CD4-positive, alpha-beta T cell treated with Interleukin-17A for 1 hour (primary cell): ENCODE measurements at places on chromosomes 4 and X.

- DNase-seq, result no peak
Observed at GRCh38 chrX:75155447-75155826, 646 bp downstream of the ABCB7 start.

DNA sequence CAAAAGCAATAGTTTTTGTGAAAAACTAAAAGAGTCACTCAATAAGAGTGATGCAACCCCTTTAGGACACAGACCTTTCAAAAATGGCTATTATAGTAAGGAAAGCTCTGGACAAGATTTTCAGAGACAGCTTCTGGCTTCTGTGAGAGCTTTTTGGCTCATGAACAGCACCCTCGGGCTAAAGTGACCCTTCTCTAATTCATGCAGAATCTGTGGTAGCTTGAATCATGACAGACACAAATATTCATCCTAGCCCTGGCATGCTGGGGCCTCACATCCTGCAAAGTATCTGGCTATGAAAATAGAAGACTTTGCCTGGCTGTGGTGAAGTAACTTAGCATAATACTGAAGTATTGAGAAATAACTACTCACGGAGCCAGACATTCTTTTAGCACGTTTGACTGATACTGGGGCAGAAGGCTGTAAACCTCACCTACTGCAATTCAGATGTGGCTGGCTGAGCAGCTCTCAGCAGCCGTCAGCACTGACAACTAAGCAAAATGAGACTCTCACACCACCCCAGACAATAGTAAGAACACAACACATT is 327.3 kb downstream of the MAPK10 start:
- no peak for DNase-seq

- peak; percentile 64 for DNase-seq
Observed at GRCh38 chr4:56505269-56506130, at the start of gene ARL9. ARL9 (plus strand) TSS chr4:56505791; CDS start chr4:56505863, 72 bp downstream.

DNA sequence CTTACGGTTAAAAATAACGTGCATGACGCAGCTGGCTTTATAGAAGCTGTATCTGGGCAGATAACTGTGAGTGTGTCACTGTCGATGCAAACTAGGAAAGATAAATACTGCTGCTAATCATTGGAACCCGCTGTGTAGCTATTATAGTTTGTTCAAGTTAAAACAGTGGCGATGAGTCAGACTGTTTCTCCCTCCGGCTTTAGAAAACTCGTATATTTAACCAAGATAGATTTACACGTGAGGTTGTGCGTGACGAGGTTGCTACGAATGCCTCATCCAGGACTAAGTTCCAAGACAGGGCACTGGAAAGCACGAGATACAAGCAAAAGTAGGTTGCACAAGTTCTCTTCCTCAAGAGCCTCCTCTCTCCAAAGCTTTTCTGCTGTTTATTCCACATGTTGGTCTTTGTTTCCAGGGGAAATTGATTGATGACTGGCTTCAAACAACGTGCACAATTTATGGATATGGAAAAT is 270.7 kb downstream of the FBXW7 start:
- DNase-seq, result no peak

DNA sequence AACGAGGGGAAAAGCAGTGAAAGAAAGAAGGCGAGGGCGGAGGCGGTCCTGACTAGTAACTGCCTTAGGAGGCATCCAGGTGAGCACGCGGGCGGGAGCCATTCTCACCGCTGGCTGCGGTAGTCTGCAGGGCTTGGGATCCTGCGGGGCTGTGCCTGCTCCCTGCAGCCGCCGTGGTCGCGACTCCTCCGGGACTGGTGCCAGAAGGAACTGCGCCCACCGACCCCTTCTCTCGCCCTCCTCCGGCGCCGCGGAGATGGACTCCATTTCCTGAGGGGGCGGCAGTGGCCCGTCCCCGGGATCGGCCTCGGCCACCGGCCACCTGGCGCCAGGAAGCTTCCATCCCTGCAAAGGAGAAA is 543 bp downstream of the NFXL1 start:
- peak; percentile 26 for DNase-seq

- no peak for DNase-seq
Observed at GRCh38 chrX:64192040-64192439, 13.5 kb downstream of the AMER1 start.

GRCh38 chrX:71111141-71111843 is at the start of gene IL2RG:
IL2RG (minus strand) TSS chrX:71111577; CDS start chrX:71111539, 38 bp downstream.
- DNase-seq, result peak; percentile 94

DNA sequence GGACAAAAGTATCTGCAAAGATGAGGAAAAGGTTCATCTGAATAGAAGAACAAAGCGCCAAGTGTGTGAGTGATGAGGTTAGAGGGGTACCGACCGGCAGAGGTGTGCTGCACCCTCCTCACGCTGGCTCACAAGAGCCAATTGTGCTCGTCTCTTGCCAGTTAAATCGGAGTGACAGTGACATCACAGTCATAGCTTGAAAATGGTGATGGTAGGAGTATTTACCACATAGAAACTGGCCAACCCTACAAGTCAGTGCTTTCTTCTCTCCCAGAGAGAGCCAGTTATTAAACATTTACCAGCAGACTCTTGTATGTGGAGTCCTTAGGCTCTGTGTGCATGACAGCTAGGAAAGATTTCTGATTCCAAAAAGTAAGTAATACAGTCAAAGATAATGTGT is 32.4 kb downstream of the CLDN22 start:
- DNase-seq, result no peak

GRCh38 chr4:154367659-154368058 is 123.9 kb downstream of the DCHS2 start:
- no peak for DNase-seq
